ENCODE measurements at places on chromosomes 1 and 21. TPM values are rescaled to one million over a fixed set of nuclear protein-coding genes. Genes with fewer than 3 reads are reported as not detected.

DNA sequence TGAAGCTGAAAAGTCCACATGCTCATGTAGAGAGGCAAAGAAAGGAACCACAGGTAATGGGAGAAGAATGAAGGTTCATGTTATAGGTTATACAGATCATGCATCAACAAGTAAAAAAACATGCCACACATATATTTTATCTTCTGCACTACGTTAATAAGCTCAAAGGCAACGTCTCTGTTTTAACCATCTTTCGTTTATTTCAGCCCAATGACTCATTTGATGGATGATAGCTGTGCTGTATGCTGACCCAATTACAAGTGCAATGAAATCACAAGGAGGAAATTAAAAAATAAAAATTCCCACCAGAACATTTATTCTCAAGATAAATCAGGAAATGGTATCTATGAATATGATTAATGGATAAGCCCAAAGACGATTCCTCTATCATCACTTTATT lies 24.6 kb downstream of the XCL1 start:
- no peak for DNase-seq

- DNase-seq = no peak
Observed at GRCh38 chr1:222045786-222046185, 303.9 kb upstream of the DUSP10 start.

DNA sequence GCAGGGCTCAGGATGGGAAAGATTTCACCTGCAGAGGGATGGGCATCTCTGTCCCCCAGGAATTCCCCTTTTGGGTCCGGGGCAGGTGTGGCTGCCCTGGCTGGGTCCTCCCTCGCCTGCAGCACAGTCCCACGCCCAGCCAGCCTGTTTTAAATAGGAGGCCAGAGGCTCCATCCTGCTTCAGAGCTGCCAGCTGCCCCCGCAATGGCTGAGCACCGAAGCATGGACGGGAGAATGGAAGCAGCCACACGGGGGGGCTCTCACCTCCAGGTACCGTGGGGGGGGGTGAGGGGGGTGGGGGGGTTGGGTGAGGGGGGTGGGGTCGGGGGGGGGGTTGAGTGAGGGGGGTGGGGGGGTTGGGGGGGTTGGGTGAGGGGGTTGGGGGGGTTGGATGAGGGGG lies 3.6 kb downstream of the SCNN1D start:
- DNase-seq = no peak

GRCh38 chr1:165036403-165036802 lies 320.1 kb downstream of the LMX1A start:
- DNase-seq = no peak

- DNase-seq = no peak
Observed at GRCh38 chr1:17370618-17371017, 1.4 kb upstream of the PADI6 start.

DNA sequence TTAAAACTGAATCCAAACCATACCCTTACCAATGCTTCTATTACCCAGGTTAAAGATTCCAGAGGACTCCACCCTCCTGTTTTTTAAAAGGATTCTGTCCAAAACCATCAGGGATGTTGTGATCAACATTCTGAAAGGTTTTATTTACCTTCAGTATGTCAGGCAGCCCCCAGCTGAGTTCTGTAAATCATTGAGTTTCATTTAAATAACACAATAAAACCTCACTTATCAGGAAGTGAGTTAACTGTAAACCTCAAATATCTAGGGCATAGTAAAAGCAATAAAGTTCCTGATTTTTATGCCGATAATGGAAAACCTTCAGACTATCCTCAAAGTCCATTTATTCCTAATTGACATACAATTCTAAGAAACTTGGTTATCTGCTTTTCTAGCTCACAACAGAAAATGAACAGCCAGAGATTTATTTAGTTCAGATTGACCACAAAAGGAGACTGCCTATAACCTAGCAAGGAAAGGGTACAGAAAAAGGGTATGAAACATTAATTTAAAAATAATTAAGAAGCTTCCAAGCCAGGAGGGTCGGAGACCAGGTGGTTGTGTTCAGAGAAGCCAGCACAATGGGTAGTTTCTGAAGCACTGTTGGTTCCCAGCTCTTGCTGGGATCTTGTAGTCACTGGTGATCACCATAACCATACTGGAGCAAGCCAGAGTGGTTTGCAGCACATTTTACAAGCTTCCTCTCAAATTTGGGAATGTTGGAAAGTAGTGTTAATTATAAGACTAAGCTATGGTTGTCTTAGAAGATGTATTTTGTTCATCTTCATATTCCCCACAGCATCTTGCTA lies 336.4 kb upstream of the FMN2 start:
- no peak for DNase-seq

- no peak for DNase-seq
Observed at GRCh38 chr1:229803626-229804217, 177.7 kb downstream of the URB2 start.

LIN28A gene
- total RNA-seq = not detected

PDZK1 gene
- total RNA-seq = not detected

ZNF687 gene
- 39.2 TPM for total RNA-seq

FALEC gene
- 0.64 TPM for total RNA-seq

LINGO4 gene
- total RNA-seq = 0.36 TPM

Measured in CD4-positive, alpha-beta memory T cell (primary cell).